ENCODE measurements at places on chromosomes 3 and 15.

DNA sequence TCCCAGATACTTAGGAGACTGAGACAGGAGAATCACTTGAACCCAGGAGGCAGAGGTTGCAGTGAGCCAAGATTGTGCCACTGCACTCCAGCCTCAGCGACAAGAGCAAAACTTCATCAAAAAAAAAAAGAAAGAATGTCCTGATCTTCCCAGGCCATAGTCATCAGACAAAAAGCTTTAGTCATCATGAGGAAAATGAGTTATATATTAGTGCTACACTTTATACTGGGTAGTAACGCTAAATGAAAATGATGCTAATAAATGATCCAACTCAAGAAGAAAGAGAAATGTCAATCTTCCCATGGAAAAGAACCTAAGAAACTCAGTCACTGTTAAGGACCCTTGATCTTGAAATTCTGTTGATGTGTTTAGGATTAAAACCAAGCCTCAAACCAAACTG is 26.3 kb upstream of the TRIM59 start:
- DNase-seq = no peak

DNA sequence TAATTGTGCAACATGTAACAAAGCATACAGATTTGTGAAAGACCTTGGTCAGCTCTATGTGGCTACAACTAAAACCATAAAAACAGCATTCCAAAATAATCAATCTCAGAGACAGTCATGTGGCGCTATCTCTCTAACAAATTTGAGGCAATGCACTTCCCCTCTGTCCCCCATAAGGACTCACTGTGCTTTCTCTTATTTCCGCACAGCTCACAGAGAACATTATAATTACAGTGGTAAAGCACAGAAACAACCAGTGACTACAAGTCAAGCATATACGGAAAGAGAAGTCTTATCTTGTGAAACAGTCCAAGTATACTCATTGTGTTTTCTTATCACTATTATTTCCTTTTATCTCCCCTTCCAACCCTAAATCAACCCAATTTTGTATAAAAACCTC is 64.3 kb downstream of the RYK start:
- DNase-seq = no peak

- DNase-seq = no peak
Measured at GRCh38 chr3:68004091-68004490, 349.7 kb upstream of the SUCLG2 start.

GRCh38 chr3:111906656-111907055 is 47.6 kb downstream of the PHLDB2 start:
- no peak for DNase-seq

DNA sequence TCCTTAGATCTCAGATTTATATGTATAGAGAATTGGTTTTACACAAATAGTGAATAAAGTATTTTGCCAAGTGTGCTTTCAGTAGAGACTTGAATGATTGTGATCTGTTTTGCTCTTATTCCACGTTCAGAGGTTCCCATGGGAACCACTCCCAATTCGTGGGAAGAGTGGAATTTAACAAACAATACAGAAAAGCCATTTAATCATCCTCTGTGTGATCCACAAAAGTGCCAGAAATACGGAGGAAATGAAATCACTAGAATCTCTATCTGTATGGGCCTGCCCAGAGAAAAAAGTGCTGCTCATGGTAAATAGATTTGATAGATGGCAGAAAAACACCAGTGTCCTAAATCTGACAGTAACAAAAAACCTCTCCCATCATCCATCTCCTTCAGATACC is 56.0 kb downstream of the CNTN4 start:
- DNase-seq = no peak

DNA sequence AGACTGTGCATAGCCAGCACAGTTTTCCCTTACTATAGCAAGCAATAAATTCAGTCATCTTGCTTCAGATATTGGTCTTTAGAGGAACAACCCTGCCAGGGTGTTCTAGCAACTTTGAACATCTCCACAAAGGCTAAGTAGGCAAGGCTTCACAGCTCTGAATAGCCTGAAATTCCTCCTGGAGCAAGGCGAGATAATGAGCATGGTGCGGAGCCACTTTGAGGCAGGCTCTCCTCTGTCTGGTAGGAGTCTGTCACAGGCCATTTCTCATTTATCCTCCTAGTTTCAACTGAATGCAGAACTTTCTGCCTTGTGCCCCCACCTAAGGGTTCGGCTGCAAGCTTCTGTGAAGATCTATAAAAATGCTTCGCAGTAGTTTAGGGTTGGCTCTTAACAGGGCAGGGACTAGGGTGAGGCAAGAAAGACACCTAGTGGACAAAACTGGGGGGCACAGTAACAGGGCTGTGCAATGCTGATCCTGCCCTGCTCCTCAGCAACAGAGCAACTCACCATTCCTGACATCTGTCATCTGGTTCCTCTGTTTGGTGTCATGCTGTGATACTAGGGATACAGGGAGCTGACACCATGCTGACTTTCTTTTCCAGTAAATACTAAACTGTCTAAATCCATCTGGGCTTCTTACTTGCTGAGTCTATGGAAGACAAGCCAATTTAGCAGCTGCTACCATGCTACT is 16.6 kb upstream of the EHHADH start:
- DNase-seq = peak; percentile 53

GRCh38 chr3:6631376-6631775 is 229.5 kb upstream of the GRM7 start:
- DNase-seq = no peak

GRCh38 chr15:68658151-68658550 is 79.4 kb downstream of the CORO2B start:
- DNase-seq = no peak

DNA sequence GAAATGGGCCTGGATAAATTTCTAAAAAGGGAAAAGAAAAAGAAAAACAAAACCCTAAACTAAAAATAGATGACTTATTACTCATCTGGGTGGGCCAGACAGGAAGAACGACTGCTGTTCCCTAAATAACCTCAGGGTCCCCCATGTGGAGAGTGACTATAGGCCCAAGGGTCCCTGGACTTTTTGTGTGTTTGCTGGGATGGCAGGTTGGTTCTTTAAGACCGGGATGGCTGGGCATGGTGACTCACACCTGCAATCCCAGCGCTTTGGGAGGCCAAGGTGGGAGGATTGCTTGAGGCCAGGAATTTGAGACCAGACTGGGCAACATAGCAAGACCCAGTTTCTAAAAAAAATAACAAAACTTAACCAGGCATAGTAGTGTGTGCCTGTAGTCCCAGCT is 43.8 kb upstream of the TRA2B start:
- no peak for DNase-seq

DNA sequence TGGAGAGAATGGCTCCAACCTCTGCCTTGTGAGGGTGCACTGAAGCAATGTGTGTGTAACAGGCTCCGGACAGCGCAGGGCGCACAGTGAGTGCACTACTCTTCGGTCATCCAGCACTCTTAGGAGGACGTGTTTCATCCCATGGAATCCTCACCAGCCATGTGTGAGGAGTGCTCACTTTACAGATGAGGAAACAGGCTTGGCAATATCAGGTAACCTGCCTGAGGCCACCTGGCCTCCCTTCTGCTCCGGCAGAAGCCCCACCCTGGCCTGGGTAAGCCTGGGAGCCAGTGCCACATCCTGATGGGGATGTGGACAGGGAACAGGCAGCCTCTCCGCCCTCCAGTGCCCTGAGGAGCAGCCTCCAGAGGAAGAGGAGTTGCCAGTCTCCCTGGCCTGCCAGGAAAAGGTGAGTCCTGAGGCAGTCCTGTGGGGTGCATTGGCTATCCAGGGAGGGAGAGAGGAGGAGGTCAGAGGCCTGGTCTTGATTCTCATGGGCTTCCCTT is 39.4 kb upstream of the LIMD1 start:
- no peak for DNase-seq

DNA sequence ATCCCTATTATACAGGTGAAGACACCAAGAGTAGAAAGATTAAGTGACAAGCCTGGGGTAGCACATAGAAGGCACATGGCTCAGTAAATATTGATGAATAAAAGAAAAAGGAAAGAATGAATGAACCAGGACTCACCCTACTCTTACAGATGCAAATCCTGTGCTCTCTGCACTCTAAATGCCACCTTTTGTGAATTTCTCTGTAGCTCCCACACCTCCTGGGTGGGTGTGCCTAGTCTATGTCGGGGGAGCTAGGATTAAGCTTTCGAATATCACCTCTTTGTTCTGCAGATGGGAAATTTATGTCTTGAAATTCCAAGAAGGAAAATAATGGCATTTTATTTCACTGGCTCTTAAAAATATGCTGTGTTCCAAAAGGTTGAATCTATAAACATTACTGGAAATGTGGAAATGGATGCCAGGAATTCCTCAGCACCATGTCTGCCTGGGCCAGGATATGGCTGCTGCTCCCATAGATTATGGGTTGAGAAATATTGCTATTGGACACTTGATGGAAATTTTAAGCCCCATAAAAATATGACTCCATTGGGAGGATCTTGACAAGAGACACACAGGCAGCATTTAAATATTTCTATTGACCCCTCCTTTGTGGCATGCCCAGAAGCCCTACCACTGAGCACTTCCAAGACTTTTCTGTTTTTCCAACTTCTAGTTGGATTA is 43.3 kb downstream of the CCNB2 start:
- no peak for DNase-seq

- DNase-seq = no peak
Measured at GRCh38 chr3:75237477-75237876, 426.7 kb upstream of the FRG2C start.

- DNase-seq = no peak
Measured at GRCh38 chr15:90099868-90100831, 2.1 kb downstream of the IDH2 start.

- no peak for DNase-seq
Measured at GRCh38 chr15:61151791-61152190, 77.3 kb downstream of the RORA start.

DNA sequence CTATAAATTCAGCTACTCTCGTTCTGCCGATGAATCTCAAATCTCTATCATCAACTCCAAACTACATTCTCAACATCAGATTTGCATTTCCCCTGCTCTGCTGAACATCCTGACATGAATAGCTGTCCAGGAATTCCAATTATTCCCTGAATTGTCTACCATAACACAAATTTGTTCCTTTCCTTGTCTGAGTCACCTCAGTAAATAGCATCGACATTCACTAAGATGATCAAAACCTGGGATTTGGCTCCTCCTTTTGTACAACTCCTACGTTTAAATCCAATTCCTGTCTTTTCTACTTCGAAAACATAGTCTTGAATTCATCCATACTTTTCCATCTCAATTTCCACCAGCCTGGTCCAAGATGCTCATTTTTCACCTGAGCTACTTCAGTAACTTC is 107.0 kb downstream of the GREM1 start:
- peak; percentile 14 for DNase-seq

DNA sequence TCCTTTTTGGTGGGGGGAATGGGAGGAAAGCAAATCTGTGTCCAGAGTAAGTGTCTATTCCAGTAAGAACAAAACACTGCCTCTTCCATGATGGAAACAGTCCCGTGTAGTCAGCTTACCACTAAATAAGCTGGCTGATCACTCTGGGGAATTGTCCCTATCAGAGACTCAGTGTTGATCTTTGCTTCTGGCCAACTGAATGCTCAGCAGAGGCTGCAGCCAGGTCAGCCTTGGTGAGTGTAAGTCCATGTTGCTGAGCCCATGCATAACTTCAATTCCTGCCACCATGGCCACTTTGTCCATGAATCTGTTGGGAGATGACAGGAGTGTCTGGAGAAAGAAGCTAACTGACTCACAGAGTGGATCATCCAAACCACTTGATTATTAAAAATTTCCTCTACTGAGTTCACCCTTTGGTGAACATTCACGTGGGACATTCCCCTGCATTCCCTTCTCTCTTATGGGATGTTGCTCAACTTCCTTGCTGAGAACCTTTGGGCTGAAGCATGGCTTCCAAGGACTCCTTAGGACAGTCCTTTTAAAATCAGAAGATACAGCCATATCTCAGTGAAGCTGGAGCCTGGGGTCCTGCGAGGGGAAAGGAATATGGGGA is 33.9 kb upstream of the XCR1 start:
- no peak for DNase-seq

GRCh38 chr3:190811775-190812480 is 50.6 kb downstream of the GMNC start:
- DNase-seq = peak; percentile 25

DNA sequence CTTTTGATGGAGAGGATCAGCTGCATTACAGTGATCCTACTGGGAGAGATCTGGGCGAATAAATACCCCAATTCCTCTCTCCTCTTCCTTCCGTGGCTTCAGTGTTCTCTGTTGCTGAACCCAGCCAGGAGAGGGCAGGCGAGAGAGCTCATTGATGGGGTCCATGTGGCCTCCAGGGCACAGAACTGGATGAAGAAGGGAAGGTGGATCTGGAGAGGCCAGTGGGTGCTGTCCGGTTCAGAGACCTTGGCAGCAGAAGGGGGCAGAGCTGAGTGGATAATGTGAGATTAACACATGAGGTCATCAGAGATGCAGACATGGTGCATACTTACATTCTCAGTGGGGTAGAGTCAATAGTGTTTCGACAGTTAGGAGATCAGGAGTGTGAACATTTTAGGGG is 193.6 kb downstream of the CLSTN2 start:
- DNase-seq = peak; percentile 68

DNA sequence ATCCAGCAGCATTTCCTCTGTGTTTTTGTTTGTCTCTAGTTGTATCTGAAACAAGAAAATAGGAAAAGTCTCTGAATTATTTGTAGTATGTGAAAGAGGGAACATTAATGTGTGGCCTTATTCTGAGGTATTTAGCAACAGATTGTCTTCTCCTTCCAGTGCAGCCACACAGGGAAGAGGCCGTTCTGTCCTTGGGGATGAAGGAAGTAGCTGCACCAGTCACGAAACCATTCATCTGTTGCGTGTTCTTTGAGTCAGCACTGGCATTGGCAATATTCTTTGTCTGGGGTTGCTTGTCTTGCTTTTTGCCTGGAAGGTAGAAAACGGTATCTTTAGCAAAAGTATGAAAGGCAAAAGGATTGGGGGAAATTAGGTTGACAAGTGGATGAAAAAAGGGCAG is 91.6 kb downstream of the CDIN1 start:
- no peak for DNase-seq

- DNase-seq = no peak
Measured at GRCh38 chr15:48447657-48448056, 116.4 kb downstream of the DUT start.

GRCh38 chr3:169218314-169218983 is 445.1 kb downstream of the MECOM start:
- peak; percentile 4 for DNase-seq

GRCh38 chr15:92671406-92671805 is 15.8 kb upstream of the FAM174B start:
- no peak for DNase-seq

- no peak for DNase-seq
Measured at GRCh38 chr15:94230431-94230882, 904 bp upstream of the MCTP2 start.

DNA sequence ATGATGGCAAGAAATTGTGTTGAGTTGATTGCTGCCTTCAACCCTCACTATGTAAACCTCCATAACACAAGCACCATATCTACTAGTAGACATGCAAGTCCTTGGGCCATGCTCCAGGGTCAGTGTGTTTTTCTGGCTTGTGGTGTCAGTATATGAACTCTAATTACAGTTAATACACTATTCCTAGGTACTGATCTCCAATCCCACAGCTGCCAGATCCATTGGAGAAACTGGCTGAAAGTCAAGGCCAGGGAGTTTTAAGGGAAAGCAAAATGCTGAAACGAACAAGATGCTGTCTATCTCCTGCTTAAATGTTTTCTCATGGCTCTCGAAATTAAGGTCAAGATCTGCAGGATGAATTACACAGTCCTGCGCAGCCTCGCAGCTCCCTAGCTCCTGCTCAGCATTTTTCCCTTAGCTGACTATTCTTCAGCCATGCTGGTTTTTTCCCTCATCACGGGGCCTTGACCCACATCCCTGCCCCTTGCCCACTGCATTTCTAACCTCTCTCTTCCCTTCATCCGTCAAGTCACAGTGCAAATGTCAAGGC is 425.0 kb upstream of the ADAMTS9 start:
- no peak for DNase-seq

GRCh38 chr15:25249236-25250010 is 189.4 kb downstream of the UBE3A start:
- no peak for DNase-seq

GRCh38 chr15:91508633-91509032 is 344.9 kb upstream of the SLCO3A1 start:
- DNase-seq = no peak
